HCEC 1CT (cell line): ENCODE measurements at places on chromosomes 3 and 15.

GRCh38 chr3:15113884-15114283 lies 14.9 kb upstream of the RBSN start:
- DNase-seq: no peak

GRCh38 chr3:165770781-165771180 lies 66.4 kb downstream of the BCHE start:
- no peak for DNase-seq

DNA sequence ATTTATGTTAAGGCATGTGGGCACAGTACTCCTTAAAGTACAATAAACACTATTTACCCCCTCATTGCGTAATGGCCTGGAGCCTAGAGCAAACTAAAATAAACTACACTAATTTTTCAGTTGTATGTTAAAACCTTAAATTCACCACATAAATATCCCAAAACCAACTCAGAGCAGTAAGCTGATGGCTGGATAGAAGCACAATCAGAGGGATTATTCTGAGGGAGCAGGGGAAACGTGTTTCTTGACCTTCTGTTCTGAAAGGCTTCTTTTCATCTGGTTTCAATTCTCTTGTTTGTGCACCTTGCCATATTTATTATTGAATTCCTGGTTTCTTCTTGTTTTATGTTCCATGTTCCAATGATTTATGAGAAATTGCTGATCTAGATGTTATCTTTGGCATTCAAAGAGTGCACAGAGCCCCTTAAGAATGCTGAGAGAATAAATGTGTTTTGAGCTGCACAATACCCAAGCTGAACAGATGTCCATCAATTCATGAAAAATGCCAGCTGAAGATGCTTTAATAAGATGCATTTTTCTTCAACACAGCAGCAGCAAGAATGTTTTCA lies 29.6 kb downstream of the RPL22L1 start:
- peak; percentile 24 for DNase-seq

DNA sequence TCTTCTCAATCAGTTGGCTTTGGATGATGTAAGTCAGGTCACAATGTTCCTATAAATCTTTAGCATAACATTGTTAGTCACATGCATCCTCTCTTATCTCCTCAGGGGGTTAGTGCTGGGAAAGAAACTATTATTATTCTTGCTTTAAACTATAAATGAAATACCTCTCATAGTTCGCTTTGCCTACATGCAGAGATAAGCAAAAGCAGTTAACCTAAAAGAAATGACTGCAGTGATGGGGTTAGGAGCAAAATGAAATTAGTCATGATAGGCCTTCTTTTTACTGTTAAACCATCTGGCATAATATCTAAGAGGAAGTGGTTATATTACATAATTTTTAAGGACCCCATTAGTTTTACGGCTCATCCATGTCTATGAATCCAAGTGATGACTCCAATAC lies 91.7 kb upstream of the IGSF10 start:
- no peak for DNase-seq

GRCh38 chr3:97917813-97918536 lies 54.3 kb downstream of the RIOX2 start:
- no peak for DNase-seq
